ENCODE measurements at places on chromosomes 6 and 20.
A peak's percentile ranks its signal among the peaks of the same experiment; 100 is the strongest.

GRCh38 chr20:61720348-61720696 is 345.4 kb downstream of the TAF4 start:
- H3K36me3 ChIP-seq, result no peaks in the 10 kb centered on the region
- DNase-seq, result no peak
- 0 out of 2 replicates have a peak overlapping the region, but pooled peaks have one; percentile 11 for H3K4me3 ChIP-seq
- no peaks in the 10 kb centered on the region for H3K4me1 ChIP-seq
- peaks cover 74% of the 10 kb centered on the region for H3K27me3 ChIP-seq

DNA sequence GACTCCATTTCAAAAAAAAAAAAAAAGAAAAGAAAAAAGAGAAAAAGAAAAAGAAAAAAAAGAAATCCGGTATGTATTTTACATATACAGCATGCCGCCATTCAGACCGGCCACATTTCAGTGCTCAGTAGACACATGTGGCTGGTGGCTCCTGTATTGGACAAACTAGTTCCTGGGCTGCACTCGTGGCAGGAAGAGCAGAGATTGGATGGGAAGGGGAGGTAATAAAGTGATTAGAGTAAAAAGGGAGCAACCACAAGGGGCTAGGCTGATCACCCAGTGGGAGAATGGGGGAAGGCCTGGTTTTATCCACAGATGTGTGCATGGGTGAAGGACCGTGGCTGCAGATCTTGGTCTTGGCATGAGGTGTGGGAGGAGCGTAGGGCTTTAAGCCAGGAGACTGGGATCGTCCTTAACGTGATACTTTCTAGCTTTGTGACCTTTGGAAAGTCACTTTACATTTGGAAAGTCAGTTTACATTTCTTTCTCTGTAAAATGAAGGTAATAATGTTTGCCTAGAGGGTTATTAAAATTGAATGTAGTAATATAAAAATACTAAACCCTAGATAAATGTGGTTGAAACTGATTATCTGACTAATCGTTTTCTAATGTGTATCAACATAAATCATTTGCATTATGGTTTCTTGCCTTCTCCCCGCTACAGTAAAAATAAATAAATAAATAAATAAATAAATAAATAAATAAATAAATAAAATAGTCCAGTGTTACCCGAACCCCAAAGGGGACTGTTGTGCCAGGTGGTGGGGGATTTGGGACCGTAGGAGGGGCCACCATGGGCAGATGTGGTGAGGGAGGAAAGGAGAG is 869 bp upstream of the TRIM15 start:
- H3K4me3 ChIP-seq, result no peak overlapping the region
- peaks cover 5% of the 10 kb centered on the region for H3K4me1 ChIP-seq
- no peak for DNase-seq
- no peak overlapping the region for H3K27ac ChIP-seq

GRCh38 chr6:129874837-129875236 is 13.7 kb upstream of the TMEM244 start:
- H3K4me1 ChIP-seq, result peaks cover 11% of the 10 kb centered on the region
- no peak for DNase-seq
- H3K27me3 ChIP-seq, result no peaks in the 10 kb centered on the region

DNA sequence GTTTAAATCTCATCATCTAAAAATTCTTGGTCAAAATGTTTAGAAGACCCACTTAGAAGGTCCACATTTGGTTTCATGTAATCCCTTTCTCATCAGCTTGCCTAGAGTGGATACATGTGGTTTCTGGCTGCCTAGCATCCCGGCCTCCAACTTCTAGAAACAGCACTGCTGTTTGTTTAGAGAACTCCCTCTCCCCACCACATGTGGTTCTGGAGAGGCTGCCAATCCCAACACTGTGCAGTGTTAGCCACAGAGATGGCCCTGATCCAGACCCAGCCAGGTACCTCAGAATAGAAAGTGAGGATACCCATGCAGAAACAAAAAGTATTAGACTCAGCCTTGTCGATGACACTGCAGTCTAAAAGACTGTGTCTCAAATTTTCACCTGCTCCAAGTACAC is 241.8 kb downstream of the BCKDHB start:
- H3K27ac ChIP-seq, result no peak overlapping the region
- H3K4me3 ChIP-seq, result no peak overlapping the region
- no peaks in the 10 kb centered on the region for H3K36me3 ChIP-seq
- no peak for DNase-seq
- H3K27me3 ChIP-seq, result no peaks in the 10 kb centered on the region

DNA sequence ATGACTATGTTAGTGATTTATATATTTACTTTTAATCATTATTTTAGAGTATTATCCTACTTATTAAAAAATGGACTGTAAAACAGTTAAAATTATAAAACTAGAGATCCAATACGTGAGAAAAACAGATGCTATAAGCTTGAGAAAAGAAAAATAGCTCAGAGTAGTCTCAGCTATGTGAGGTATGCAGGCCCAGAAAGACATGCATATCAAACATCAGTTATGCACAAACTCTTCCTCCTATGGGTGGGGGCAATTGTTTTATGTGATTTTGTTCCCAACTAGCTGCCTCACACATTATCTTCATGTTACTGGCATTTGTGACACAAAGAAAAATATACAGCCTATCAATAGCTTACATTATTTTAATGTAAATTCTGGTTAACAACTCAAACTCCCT is 28.8 kb downstream of the RARS2 start:
- H3K36me3 ChIP-seq, result peaks cover 8% of the 10 kb centered on the region
- H3K27me3 ChIP-seq, result no peaks in the 10 kb centered on the region
- no peak overlapping the region for H3K4me3 ChIP-seq
- no peak overlapping the region for H3K27ac ChIP-seq
- no peak for DNase-seq
